ENCODE measurements at places on chromosomes 2 and 18. TPM values are rescaled to one million over a fixed set of nuclear protein-coding genes. Genes with fewer than 3 reads are reported as not detected.

The DUSP2 gene
- total RNA-seq: 11.1 TPM

The CGREF1 gene
- 45.2 TPM for total RNA-seq

The NBAS gene
- 58.6 TPM for total RNA-seq

The CHMP3 gene
- 55.4 TPM for total RNA-seq

The CEP68 gene
- 8.0 TPM for total RNA-seq

The KCMF1 gene
- total RNA-seq: 92.6 TPM

The SERPINB2 gene
- 100 TPM for total RNA-seq

The DPP10 gene
- 53.0 TPM for total RNA-seq

The ZNG1B gene
- 42.7 TPM for total RNA-seq

The EDAR gene
- total RNA-seq: not detected

The HOXD13 gene
- 5.2 TPM for total RNA-seq

The BCL2L11 gene
- 3.8 TPM for total RNA-seq

The CCDC148 gene
- total RNA-seq: 0.32 TPM

The HSPE1 gene
- total RNA-seq: 326 TPM

The CRYGD gene
- total RNA-seq: not detected

The INHBB gene
- 0.07 TPM for total RNA-seq

The RIT2 gene
- not detected for total RNA-seq

The ASXL2 gene
- total RNA-seq: 18.8 TPM

Measured in NCI-H460 (cell line).